ENCODE measurements at places on chromosomes 7 and 10.
A peak's percentile ranks its signal among the peaks of the same experiment; 100 is the strongest.

GRCh38 chr10:24569828-24570657, 153.6 kb downstream of the ARHGAP21 start:
- DNase-seq = no peak

GRCh38 chr10:79090134-79090803, 21.5 kb downstream of the ZMIZ1 start:
- no peak for DNase-seq

GRCh38 chr7:29315122-29315891, 120.7 kb downstream of the CHN2 start:
- no peak for DNase-seq

GRCh38 chr7:915291-916218, 38.9 kb downstream of the ADAP1 start:
- peak; percentile 17 for DNase-seq

GRCh38 chr10:636769-637168, 52.7 kb downstream of the DIP2C start:
- no peak for DNase-seq

DNA sequence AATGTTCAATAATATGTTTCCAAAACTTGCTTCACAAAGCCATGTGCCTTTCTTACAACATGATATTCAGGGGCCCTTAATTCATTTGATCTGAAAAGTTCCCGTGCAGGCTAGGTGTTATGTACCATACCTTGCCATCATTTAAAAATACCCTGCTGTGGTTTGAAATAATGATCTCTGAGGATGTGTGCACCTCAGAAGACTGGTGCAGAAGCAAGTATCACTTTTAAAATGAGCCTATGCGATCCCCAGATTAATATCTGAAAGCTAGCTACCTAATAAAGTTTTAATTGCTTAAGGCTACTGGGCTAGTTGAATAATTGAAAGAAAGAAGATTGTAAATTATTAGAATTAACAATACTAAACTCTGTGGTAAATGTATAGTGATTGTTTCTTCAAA, 262.4 kb downstream of the CDK14 start:
- no peak for DNase-seq

DNA sequence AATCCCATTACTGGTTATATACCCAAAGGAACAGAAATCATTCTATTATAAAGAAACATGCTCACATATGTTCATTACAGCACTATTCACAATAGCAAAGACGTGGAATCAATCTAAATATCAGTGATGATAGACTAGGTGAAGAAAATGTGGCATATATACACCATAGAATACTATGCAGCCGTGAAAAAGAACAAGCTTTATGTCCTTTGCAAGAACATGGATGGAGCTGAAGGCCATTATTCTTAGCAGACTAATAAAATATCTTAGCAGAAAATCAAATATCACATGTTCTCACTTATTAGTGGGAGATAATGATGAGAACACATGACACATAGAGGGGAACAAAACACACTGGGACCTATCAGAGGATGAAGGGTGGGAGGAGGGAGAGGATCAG, 38.8 kb downstream of the CAPZA2 start:
- DNase-seq = no peak

GRCh38 chr7:71497256-71497946, 365.5 kb downstream of the GALNT17 start:
- DNase-seq = no peak

GRCh38 chr10:70770001-70770400, 15.2 kb downstream of the TBATA start:
- DNase-seq = no peak
